ENCODE measurements at places on chromosomes 16 and 17.

DNA sequence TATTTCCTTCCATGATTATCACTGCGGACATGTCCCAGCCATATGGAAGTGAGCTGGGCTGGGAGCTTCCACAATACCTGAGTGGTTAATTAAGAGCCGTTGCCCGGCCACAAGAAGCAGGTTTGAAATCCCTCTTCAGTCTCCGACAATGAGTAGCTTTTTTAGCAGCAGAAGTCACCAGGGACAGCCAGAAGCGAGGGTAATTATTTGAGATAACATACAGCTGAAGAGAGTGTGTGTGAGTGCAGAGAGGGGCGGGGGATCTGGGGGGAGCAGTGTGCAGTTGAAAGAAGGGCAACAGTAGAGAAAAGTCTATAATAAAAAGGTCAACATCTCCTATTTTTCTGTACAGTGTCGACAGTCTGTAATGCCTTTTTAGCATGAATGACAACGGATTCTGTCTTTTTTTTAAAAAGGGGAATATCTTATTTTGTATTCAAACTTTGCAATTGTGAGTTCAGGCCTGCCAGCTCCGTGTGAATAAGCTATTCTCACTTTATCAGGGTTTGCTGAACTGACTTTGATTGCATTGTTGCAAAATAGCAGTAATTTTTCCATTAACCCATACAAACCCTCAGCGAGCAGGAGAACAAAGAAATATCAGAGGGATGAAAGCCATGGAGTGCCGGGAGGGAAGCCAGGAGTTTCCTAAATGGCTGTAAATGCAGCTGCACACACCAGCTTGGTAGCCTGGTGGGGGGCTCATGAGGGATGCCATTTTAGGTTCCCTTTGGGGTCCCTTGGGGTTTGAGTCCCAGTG lies 220.3 kb upstream of the IRX3 start:
- DNase-seq, result no peak

DNA sequence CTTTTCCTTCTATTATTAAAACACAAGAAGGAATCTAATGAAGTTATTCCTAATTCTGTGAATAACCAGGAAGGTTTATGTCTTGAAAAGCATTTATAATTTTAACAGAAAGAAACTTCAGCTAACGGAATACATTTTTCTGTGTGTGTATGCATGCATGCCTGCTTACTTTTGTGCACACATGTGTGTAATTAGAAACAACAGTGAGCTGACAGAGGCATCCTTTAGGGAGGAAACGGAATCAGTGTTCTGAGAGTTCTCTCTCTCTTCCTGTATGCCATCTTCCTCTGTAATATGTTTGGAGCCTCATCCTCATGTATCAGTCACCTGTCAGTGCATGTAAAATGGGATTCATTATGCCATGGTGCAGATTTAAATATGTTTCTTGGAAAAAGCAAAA lies 107.0 kb downstream of the MAP2K4 start:
- no peak for DNase-seq

DNA sequence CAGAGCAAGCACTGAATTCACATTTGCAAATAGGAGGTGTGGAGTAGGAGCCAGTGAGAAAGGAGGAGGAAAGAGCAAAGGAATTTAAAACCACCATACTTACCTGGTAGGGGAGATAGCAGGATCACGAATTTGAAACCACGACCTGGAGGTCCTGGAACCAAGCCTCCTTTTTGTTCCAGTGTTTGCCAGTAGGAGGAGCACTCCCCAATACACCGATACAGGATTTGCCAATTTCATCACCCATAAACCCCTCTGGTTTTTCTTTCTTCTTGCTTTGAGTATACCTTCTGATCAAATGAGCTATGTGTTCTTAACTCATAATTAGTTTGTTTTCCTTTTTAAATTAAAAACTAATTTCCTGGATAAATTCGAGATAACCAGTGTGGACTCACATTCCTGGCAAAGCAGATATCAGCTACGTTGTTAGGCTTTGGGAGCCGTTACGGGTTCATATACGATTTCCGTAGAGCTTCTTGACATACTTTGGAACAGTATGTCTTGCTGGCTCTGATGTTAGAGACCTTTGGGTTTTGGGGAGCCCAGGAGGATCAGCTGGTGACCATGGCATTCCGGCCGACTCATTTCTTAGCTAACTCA lies 22.7 kb downstream of the BCO1 start:
- DNase-seq, result no peak

DNA sequence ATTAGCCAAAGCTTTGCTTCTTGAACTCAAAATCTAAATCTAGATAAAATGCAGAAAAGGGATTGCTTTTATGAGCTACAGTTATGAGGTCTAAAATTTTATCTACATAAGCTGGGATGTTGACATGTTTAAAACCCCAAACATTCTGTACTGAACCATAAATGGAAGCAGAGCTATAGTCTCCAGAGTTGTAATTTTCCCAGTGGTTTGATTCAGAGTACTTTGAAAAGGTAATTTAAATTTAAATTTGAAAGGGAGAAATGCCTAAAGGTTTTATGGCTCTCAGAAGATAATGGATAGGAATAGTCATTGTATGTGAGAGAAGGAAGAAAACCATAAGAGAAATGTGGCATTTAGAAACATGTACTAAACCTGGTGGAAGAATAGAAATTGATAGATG lies 163.2 kb downstream of the PPM1E start:
- no peak for DNase-seq

- no peak for DNase-seq
These were observed 15.6 kb upstream of the SMIM5 start for GRCh38 chr17:75617675-75618074.

DNA sequence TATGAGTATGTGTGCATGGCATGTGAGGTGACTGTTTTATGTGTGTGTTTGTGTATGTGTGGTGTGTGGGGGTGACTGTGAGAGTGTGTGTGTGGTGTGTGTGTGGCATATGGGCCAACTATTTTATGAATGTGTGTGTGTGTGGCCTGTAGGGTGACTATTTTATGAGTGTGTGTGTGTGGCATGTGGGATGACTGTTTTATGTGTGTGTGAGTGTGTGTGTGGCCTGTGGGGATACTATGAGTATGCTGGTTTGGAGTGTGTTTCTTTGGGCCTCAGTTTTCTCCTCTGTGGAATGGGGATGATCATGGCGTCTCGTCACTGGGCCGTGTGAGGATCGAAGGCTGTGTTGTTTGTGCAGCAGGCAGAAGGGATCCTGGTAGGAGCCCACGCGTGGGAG lies 152.1 kb upstream of the PLCG2 start:
- DNase-seq, result no peak

DNA sequence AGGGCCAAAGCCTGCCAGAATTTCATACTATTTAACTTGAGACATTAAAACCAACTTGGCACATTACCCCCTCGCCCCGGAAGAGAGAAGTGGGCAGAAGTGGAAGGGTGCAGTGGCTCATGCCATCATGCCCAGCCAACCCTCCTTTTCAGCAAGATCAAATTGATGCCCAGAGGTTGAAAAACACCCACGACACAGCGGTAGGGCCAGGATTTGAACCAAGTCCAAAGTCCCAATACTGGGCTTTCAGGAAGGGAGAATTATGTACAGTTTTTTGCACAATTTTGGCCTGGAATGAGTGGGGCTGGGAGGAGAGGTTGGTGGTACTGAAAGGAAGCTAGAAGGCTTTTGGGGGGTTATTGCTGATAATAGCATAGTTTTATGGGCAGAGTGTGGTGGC lies 11.0 kb downstream of the PDP2 start:
- no peak for DNase-seq

DNA sequence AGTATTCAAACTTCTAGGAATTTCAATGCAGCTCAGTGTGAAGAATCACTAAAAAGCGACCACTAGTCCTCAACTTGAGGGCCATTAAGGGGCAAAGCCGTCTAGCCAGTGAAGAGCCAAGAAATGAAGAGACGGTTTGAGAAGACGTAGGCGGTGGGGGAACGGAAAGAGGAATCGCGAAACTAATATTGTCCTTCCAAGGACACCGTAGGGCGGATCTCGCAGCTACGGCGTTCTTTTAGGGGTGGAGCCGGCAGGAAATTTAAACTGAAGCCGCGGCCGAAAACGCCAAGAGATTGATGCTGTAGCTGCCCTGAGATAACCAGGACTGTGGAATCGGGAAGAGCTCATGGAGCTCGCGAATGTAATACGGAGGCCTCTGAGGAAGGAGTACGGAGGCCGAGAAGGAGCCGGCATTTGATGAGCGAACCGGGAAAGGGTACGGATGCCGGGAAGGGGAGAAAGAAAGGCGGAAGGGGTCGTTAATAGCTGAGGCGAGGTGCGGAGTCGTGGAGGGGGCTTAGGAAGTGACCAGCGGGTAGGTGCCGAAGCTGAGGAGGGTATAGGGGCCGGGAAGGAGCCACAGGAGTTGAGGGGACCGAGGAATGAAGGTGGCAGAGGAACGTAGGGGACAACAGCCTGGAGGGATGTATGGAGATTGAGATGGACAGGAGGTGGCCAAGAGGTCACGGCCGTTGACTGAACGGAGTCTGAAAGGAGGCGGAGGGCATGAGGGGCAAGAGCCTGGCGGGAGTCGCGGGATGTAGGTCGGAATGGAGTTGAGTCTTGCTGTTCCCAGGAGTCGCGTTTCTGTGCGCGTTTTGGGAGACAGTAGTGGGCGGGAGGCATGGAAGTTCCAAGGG lies at the start of gene DBF4B:
Gene DBF4B (plus strand): TSS at position 265 of the 863 bp plus-strand sequence. CDS start 156 bp downstream, at position 421.
- DNase-seq, result peak; percentile 86

DNA sequence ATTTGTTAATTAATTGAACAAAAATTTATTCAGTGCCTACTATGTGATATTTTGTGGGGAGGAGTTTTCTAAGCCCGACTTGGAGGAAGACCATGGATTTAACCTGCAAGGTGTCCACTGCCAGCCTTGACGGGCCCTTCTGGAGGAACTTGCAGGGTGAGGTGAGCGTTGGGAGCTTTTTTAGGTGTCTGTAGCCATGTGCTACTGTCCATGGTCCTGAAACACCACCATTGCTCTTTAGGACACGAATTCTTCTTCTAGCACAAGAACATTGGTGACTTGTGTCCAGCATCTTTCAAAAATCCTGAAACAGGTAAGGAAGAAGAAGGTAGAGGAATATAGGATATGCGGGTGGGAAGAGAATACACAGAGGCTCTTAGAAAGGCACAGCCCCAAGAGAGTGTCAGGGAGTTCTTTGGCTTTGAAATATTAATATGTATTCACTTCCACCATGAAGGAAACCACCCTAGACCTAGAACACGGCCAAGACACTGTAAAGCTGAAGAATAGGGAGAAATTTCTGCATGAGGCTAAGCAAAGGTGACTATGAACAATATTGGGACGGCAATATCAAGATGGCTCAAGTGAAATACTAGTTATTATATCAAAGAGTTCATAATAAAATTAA lies 27.9 kb upstream of the OR4D1 start:
- peak; percentile 32 for DNase-seq

DNA sequence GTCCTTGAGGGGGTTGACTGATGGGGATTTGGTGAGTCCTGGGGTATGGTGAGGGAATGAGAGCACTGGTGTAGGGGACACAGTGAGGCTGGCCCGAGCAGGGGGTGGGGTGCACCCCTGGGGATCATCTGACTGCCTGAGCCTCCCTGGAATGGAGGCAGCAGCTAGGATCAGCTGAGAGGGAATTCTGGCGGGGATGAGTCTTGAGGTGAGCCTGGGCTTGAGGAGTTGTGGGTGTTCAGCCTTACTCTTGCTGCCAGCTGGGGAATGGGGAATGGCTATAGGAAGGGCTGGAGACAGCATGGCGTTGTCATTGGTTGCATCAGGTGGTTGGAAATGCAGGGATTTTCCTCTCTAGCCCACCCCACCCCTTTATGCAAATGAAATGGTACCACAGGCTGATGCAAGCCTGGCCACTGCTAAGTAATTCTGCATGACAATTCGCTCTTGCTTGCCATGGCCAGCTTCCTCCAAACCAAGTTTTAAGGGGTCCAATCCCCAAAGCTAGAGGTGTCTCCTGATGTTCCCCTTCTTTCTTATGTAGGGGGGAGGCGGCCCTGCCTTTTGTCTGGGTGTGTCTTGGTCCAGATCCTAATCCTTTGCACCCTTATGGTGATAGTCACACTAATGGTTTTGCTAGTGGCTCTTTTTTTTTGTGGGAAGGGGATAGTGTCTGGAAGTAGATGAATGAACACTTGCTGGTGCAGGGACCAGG lies 7.5 kb downstream of the NFE2L1 start:
- DNase-seq, result no peak

- no peak for DNase-seq
These were observed 8.8 kb upstream of the DNASE1 start for GRCh38 chr16:3645504-3646347.

DNA sequence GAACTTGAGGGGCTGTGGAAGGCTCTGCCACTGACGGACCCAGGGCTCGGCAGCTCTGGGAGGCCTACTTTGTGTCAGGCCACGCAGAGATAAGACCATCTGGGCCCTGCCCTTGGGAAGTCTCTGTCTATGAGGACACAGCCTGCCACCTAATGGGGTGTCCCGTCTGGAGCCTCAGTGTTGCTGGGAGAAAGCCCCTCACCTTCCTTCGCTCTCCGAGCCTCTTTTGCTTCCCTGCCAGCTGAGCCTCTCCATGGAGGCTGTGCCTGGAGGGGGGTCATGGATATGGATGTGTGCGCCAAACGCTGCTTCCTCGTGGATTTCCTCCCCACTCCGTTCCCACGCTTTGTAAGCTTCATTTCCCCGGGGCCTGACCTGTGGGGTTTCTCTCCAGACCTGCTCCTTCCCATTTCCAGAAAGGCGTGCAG lies 228.8 kb downstream of the SEC14L1 start:
- no peak for DNase-seq

DNA sequence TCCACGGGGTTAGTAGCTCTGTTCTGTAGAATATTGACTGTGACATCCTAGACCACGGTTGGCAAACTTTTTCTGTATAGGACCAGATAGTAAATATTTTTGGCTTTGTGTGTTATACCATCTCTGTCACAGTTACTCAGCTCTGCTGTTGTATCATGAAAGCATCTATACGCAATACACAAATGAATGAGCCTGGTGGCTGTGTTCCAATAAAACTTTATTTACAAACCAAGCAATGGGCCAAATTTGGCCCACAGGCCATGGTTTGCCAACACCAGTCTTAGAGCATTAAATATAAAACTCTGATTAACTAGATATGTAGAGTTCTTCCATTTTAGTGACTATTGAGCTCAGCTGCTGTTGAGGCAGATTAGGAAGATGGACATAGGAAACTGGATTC lies 132.7 kb downstream of the MAP2K6 start:
- DNase-seq, result no peak

GRCh38 chr17:80393961-80394360 lies 21.0 kb upstream of the ENDOV start:
- no peak for DNase-seq

- DNase-seq, result no peak
These were observed 104.7 kb upstream of the GSE1 start for GRCh38 chr16:85508388-85508787.

GRCh38 chr17:881778-882177 lies 97.8 kb downstream of the NXN start:
- DNase-seq, result no peak

- DNase-seq, result no peak
These were observed 284.1 kb downstream of the C16orf95 start for GRCh38 chr16:87033021-87033471.
